Nephron progenitor cell (in vitro differentiated cells): ENCODE measurements at places on chromosomes 6 and 20.

- no peak for DNase-seq
Measured at GRCh38 chr20:56308036-56308435, 50.7 kb upstream of the FAM210B start.

DNA sequence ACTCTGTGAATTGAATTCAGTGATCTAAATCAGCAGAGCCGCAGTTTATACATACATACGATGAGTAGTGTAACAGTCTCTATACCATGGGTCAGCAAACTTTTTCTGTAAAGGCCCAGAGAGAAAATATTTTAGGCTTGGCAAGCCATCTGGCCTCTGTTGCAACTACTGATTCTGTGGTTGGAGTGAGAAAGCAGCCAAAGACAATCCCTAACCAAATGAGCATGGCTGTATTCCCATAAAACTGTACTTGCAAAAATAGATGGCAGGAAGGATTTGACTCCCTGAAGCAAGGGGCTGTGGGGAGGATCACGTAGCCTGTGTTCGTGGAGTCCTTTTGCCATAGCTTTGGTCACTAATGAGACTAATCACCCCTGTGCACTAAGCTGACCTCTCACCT lies 17.9 kb upstream of the MOCS1 start:
- DNase-seq, result no peak

DNA sequence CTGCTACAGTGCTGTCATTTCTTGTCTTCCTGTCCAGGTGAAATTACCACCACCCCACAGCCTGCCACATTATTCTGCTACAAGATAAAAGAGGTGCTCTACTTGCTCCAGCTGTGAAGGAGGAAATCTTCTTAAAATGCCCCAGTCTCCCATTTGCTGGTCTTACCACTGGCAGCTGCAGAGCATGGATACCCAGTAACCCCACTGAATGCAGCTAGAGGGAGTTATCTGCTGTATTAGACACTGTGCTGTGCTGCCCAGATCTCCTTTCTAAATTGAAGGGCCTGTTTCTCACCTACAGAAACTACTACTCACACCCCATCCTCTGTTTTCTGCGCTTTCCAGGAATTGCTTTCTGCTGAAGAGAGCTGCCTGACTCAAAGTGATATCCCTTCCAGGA lies 517.8 kb downstream of the PKHD1 start:
- DNase-seq, result no peak

DNA sequence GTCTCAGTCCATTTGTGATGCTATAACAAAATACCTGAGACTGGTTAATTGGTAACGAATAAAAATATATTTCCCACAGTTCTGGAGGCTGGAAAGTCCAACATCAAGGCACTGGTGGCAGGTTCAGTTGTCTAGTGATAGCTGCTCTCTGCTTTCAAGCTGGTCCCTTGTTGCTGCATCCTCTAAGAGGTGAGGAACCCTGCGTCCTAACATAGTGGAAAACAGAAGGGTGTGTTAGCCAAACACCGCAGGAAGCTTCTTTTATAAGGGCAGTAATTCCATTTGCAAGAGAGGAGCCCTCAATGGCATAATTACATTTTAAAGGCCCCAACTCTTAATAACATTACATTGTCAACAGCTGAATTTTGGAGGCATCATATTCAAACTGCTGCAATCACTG lies 372.7 kb downstream of the ADGRB3 start:
- DNase-seq, result no peak

DNA sequence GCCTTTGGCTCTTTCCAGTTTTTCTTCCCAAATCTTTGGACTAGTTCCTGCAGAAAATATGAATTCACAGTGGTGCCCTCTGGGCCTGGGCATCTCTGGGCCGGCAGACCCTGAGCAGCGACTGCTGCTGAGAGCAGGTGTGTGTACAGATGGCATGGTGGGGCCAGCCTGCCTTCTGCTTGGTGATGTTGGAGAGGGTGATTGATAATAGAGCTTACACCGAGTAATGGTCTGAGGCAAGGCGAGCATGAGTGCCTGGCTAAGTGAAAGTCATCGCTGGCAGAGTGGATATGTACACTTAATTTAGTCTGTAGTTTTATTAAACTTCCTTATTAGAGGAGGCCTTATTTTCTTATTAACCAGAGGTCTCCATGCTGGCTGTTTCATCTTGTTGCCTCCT lies 156.9 kb downstream of the CDKAL1 start:
- no peak for DNase-seq

GRCh38 chr6:53042112-53042511 lies 23.1 kb upstream of the FBXO9 start:
- no peak for DNase-seq
